ENCODE measurements at places on chromosomes 11 and 22.

DNA sequence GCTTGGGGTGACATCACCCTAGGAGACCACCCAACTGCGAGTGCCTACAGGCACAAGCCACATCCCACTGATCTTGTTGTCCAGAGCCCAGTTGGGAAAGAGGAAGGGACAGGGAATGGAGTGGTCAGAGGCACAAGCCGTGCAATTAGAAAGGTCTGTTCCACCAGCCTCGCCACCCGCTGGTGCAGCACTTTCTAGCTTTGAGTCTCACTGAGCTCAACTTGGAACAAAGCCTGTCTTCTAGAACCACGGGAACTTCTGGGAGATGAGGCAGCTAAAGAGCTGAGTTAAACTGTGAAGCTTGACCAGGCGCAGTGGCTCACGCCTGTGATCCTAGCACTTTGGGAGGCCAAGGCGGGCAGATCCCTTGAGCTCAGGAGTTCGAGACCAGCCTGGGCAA lies 29.3 kb downstream of the TPBGL start:
- DNase-seq: no peak

DNA sequence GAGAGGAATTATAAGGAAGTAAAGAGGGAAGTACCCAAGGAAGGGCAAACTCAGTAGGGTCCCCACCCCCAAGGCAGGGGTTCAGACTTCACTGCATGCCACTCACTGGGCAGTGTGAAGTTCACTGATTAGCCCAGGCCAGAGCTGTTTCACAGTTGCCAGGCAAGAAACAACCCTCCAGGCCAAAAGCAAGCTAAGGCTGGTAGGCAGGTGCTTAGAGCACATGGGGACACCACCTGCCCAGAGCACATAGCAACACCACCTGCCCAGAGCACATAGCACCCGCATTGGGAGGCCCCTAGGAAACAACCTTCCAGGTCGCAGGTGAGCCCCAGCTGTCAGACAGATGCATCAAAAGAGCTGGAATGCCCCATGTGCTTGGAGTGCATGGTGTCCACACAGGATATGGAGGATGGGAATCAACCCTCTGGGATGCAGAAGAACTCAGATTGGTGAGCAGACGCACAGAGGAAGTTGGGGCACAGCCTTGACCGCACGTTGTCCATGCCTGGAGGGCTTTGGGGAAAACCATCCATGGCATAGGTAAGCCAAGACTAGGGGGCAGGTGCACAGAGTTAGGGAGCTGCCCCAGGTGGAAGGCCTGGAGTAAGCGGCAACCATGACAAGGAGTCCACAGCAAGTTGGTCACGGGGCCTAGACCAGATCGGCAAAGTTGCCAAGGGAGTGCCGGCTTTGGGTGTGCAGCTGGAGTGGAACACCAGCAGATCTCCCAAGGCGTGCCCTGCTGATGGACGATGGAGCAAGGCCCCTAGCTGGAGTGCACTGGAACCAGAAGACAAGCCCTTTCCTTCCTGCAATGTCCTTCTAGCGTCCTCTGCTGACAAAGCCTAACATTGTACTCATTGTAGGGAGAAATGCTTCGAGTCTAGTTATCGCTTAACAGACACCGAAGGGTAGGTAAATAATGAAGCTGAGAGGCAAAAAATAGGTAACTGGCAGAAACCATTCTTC lies 7.8 kb upstream of the TMEM216 start:
- DNase-seq: no peak

- no peak for DNase-seq
Measured at GRCh38 chr11:30984442-30984816, 385.1 kb downstream of the DCDC1 start.

GRCh38 chr11:18495271-18495670 lies 31.5 kb downstream of the TSG101 start:
- no peak for DNase-seq

DNA sequence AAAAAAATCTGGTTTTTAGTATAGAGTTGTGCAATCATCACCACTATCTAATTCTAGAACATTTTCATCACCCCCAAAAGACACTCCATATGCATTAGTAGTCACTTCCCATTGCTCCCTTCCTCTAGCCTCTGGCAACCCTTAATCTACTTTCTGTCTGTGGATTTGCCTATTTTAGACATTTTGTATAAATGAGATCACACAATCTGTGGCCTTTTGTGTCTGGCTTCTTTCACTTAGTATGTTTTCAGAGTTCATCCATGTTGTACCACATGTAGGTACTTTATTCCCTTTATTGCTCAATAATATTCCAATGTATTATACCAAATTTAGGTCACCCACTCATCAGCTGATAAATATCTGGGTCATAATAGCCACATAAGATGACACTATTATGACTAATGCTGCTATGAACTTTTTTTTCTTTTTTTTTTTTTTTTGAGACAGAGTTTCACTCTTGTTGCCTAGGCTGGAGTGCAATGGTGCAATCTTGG lies 67.5 kb upstream of the SCUBE2 start:
- no peak for DNase-seq

DNA sequence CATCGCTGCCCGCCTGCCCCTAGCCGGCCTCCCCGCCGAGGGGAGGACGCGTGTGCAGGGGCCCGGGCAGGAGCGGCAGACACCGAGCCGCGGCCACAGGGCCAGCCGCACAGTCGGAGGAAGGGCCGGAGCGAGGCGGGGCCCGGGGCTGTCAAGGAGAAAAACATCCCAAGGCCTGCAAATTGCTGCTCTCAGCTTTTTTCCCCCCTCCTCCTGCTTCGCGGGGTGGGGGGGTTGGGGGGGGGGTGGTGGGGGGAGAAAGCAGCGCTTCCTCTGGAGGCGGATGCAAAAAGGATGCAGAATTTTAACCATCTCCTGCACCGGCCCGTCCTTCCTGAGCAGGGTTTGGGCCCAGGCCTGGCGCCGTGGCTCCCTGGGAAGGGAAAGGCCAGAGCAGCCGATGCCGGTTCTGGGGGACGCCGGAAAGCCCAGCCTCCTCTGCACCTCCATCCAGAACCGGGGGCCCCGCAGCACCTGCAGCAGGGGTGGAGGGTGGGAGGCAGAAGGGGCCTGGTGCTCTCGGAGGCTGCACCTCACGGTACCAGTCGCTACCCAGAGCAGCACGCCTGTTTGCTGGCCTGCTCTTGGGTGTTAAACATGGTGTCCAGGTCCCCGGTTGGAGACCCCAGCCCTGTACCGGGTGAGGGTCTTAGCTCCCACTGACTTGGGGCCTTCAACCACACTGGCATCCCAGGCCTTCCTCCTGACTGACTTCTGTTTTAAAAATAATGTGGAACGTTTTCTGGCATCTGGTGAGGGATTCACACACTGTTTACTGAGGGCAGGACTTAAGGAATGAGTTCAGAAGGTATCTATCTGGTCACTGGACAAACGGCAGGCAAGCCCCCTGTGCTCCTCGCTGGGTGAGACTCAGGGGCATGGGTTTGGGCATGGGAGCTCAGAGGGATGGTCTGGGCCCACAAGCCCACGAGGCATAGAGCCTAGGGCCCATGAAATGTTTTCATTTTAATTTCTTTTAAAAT lies 77.4 kb upstream of the WNT7B start:
- DNase-seq: no peak

GRCh38 chr11:66437979-66438503 lies 607 bp downstream of the MRPL11 start:
- no peak for DNase-seq

DNA sequence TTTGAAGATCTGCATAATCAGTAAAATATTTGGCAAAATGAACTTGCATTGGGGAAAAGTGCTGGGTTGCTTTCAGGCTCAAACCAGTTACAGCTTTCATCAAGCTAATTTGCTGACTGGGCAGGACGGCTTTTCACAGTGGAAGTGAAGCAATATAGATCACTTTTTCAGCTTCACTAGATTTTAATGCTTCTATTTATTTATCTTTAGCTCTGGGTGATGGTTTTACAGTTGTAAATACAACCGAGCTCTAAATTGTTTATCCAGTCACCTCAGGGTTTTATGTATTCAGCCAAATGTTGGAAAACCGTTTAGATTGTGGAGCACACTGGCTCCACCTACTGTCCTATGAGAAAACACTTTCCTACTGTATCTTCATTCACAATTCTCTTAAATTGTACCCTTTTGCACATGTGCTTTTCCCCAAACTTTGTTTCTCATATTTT lies 58.2 kb downstream of the ACER3 start:
- peak; percentile 12 for DNase-seq

GRCh38 chr22:45452565-45453379 lies 39.3 kb downstream of the RIBC2 start:
- DNase-seq: no peak

DNA sequence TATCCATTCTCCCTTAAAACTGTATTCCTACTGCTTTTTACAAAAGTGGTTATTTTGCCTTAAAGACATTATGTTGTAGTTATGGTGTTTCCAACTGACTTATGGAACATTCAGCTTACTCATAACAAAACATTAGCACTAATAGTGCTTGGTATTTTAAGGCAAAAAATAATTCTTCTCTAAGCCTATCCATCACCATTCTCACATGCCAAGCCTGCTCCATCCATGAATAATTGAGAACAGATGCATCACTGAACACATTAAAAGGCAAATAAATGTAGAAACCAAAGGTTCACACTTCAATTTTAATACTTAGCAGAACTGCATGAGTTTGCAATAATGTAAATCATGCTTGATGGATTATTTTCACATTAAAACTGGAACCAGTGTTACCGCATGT lies 42.3 kb upstream of the DDI1 start:
- no peak for DNase-seq

DNA sequence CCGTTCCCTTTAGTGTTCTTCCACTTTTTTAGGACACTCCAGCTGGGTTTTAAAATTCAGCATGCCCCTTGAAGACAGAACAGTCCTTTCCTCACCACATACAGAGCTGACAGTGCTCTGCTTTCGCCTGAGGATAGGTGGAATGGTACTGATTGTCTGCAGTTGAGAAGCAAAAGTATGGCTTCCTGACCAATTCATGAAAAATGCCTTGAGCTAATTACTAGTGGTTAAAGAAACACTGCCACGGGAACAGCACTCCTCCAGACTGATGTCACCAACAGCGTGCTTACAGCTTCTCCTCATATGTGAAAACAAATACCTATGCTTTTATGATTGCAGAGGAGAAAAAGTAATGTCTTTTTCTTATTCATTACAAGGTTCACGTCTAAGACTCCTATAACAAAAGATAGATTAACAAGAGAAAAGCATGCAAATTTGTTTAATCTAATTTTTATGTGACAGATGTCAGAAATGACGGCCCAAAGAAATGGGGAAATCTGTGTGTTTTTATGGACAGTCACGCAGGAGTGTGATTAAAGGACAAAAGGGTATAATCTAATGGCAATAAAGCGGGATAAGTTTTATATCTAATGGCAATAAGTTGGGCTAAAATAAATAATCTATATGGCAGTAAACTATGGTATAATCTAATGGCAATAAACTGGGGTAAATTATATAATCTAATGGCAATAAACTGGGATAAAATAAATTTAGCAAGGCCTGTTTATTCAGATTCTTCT lies 123.4 kb upstream of the ARHGAP42 start:
- DNase-seq: no peak

- DNase-seq: peak; percentile 73
Measured at GRCh38 chr11:65900125-65900898, at the start of gene FOSL1. TSS of gene FOSL1 (minus strand) at chr11:65900388. CDS start at chr11:65900339, 49 bp downstream.

Measured in AG04449 (cell line).